ENCODE measurements at places on chromosomes 4 and X.

DNA sequence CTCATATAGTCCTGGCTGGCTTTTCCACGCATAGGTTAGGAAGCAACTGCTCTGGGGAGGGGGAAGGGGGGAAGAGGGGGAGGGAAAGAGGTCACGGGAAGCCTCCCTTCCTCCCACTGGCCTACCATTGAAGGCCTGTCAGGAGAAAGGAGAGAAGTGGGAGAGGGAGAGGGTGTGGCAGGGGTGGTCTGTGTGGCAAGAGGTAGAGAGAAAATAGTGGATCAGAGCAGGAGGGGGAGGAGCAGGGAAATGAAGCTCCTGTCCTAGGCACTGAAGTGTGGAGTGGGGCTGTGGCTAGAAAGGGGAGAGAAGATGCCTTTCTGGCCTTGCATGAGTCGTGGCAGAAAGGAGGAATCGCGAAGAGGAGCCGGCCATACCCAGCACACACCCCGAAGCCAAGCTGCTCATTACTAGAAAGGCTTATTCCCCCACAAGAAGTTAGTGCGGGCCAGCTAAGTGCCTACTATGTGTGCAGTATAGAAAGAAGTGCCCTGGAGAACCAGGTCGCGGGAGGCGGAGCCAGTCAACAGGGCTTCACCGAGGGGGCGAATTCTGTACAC lies 1.1 kb upstream of the TMEM164 start:
- no peak for DNase-seq

DNA sequence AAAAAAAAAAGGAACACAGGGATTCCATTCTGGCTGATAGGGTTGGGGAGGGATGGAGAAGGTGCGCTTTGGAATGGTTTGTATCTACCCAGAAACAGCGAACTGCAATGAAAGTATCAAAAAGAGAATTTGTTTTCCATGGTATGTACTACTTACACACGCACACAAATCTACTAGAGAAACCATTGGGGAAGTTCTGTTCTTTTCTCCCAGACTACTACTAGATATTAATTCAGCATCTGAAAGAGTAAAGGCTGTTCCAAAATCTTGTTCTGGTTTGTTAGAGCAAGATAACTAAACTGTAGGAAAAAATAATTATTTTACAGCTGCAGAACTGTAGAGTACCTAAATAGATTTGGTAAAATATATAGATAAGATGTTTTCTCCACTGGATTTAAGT lies 118.4 kb downstream of the CBR4 start:
- no peak for DNase-seq

GRCh38 chr4:48698029-48698971 lies 81.8 kb downstream of the FRYL start:
- DNase-seq: peak; percentile 56

- DNase-seq: no peak
These were observed 8.1 kb downstream of the WDFY3 start for GRCh38 chr4:84958434-84958833.

GRCh38 chrX:22699581-22700091 lies 300.1 kb upstream of the DDX53 start:
- peak; percentile 77 for DNase-seq

DNA sequence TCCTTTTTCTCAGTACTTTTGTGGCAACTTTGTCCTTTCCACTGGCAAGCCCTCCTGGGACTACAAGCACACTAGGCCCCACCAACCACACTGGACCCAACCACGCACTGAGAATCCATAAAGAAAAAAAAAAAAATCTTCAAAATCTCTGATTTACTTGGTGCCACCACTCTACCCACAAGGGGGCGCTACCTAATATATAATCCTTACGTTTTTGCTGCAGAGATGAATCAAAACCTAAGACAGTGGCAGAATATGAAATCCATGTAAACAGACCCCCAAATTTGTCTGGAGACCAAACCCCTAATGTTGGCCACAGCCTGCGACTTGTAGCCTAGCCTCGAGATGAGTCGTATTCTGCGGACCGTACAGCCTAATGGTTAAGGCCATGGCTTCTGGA lies 63.5 kb upstream of the ARHGAP36 start:
- no peak for DNase-seq

DNA sequence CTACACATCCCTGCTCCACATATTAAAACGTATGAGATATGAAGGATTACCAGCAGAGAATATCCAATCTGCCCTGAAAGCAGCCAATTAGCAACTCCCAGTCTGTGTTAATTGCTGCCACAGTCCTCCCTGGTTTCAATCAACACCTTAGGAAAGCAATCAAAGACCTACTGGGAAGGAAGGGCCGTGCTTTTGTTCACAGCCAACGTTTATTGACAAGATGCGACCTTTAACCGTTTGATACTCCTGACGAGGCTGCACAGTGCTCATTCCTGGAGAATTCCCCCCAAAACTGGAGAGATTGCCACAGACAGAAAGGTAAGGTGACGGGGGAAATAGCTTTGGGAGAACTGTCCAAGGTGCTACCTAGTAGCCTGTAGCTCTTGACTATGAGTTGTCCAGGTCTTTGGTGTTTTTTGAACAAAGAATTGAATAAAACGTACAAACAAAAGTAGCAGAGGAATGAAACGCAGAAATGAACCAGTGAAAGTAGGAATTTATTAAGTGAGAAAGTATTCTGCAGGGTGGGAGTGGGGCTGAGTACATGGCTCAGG lies 596.5 kb downstream of the NLGN4X start:
- DNase-seq: no peak

DNA sequence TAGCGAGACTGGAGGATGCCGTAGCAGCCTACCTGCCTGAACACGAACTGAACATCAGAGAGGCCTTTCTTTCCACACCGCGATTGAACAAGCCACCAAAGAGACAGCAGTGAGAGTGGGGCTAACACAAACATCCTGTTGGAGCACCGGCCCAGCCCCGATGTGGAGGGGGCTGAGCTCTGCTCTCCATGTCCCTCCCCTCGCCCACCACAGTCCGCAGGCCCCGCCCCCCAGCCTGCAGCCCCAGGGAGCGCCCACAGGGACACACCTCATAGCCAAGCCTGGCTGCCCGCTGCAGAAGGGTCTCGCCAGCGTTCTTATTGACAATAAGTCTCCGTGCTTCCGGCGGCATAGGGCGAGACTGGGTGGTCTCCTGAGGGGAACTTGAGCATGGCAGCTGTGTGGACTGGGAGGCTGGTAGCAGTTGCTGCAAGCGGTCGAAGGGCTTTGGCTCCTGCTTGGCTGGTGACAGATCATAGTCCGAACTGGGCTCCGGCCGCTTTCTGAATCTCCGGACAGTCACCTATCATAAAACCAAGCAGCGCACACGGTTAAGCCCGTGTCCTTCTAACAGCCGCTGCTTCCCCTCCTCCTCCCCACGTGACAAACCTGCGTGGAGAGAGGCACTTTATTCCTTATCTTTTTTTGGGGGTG lies 35.8 kb downstream of the BCOR start:
- no peak for DNase-seq

- no peak for DNase-seq
These were observed 59.1 kb downstream of the SCD5 start for GRCh38 chr4:82739287-82740190.

GRCh38 chrX:106940068-106940467 lies 19.9 kb downstream of the CLDN2 start:
- DNase-seq: no peak

DNA sequence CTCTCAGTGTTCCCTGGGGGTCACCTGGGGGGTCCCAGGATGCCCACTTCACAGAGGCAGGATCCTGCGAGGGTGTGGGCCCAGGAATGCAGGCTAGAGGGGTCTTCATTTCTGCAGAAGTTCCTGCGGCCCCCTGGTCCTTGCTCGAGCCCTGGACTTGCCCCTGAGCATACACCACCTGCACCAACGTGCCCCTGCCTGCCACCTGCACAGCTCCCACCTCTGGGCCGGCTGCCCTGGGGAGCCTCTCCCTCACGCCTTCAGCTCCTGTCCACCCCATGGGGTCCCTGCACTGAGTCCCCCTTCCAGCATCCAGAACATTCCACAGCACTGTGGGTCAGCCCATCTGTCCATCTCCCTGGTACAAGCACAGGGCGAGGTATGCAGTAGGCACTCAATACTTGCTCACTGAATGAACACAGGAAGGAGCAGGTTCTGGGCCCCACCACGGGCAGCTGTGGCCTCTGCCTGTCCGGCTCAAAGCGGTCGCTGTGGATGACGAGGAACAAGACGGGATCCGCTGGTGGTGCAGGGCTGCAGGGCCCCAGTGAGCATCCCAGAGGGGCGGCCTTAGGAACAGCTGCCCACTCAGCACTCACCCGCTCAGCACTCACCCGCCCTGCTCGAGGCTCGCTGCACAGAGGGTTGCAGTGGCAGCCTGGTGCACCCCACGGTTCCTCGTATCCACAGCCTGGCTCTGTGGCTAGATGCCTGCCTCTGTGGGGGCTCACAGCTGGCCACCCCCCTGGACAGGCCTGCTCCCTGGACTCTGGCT lies 70.5 kb upstream of the MXD4 start:
- DNase-seq: no peak

DNA sequence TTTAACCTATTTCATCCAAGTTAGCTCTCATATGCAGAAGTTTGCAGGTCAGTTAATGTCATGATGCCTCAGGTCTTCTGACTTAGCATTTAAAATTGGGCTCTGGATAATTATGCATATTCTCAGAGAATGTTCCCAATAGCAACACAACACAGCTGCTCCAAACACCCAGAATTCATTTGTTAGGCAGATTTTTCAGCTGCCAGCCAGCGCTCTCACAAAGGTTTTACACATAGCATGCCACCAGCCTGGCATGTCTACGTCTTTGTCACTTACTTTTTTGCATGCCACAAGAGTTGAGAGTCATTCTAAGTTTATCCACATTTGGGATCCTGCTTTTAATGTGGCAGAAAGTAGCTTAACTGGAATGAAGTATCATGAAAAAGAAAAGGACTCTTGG lies 84.8 kb downstream of the LIMCH1 start:
- DNase-seq: no peak

GRCh38 chr4:25930731-25931354 lies 16.8 kb downstream of the SMIM20 start:
- DNase-seq: no peak

DNA sequence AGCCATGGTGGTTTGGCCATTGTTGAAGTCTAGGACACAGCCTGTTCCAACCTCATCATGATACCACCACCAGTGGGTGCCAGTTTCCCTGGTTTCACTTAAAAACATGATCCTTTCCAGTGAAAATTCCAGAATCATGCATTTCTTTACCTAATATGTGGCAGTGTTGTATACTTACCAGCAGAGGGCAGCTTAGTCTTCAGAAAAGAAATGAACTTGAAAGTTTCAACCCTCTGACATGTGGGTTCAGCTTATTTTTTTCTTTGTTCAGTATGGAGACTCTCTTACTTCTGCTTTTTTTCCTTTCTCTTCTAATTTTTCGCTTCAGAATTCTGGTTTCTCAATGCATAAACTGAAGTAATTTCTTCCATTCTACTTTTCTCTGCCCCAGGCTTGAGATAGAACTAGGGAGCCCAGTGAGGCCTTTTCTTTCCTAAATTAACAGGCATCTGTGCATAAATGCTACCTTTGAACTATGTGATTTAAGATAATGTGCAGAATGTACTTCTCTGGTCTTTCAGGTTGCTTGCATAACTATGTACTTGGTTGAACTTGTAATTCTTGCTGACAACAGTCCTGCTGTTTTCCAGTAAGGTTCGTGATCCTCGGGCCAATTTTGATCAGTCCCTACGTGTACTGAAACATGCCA lies 10.7 kb downstream of the LIAS start:
- DNase-seq: peak; percentile 67

DNA sequence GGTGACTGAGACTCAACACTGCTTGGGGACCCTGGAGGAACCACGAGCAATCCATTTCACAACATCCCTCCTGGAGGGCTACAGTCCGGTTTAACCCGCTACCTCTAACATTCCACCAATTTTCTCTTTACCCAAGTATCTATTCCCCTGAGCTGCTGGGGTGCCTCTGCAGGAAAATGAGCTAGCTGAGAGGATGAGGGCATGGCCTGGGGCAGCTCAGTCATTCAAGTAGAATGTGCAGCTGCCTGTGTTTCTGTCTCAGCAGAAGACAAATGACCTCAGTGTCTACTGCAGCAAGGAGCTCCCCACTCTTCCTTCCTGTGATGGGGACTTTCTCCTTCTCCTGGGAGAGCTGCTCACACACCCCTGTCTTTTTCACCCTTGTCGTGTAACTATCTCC lies 120.8 kb downstream of the ZNF518B start:
- no peak for DNase-seq

DNA sequence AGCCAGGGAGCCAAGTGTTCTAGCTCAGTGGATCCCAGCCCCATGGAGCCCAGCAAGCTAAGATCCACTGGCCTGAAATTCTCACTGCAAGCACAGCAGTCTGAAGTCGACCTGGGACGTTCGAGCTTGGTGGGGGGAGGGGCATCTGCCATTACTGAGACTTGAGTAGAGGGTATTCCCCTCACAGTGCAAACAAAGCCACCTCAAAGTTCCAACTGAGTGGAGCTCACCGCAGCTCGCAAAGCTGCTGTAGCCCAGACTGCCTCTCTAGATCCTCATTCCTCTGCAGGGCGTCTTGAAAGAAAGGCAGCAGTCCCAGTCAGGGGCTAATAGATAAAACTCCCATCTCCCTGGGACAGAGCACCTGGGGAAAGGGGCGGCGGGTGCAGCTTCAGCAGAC lies 226.3 kb downstream of the ZIC3 start:
- no peak for DNase-seq

DNA sequence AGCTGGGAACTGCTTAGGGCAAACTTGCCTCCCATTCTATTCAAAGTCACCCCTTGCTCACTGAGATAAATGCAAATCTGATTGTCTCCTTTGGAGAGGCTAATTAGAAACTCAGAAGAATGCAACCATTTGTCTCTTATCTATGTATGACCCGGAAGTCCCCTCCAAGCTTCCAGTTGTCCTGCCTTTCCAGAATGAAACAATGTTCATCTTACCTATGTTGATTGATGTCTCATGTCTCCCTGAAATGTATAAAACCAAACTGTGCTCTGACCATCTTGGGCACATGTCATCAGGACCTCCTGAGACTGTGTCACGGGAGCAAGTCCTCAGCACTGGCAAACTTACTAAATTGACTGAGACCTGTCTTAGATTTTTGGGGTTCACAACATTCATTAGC lies 37.1 kb upstream of the TMPRSS11E start:
- DNase-seq: no peak

GRCh38 chr4:182015893-182016292 lies 227.3 kb upstream of the TENM3 start:
- no peak for DNase-seq

DNA sequence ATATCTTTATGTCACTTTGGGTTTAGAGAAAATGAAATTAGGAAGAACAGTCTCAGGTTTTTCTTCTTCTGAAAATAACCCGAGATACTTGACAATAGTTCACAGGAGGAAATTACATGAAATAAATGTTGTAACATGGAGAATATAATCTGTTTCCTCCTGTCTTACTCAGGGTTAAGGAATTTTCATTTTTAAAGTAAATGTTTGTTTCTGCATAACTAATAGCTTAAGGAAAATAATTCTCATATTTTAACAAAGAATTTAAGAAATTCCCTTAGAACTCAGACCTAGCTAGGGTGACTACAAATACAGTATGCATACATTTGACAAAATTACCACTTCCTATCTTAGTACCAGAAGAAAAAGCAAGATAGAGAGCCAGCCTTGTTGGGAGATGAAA lies 17.2 kb upstream of the SPRY1 start:
- no peak for DNase-seq

DNA sequence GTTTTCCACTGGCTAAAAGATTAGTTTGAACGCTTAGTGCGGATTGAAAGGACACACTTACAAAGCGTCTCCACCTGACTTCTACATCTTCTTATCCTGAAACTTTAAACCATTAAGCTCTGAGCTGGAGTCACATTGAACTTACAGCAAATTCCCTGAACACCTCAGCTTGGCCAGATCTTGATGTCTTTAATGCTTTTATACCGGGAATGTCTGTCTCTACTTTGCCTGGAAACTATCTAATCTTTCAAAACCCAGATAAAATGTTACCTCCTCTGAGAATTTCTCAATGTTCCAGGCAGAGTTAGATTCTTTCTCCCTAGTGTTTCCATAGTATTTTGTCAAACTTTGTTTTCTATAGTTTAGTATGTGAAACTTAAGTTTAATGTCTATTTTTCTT lies 179.9 kb downstream of the DTHD1 start:
- DNase-seq: no peak

All from AG04449 (cell line).